Nephron progenitor cell (in vitro differentiated cells): ENCODE measurements at places on chromosomes 2 and 18.
A peak's percentile ranks its signal among the peaks of the same experiment; 100 is the strongest.

GRCh38 chr2:204706939-204707338 is 161.7 kb downstream of the PARD3B start:
- DNase-seq = peak; percentile 5

GRCh38 chr2:128037649-128038048 is 9.8 kb upstream of the SAP130 start:
- no peak for DNase-seq

DNA sequence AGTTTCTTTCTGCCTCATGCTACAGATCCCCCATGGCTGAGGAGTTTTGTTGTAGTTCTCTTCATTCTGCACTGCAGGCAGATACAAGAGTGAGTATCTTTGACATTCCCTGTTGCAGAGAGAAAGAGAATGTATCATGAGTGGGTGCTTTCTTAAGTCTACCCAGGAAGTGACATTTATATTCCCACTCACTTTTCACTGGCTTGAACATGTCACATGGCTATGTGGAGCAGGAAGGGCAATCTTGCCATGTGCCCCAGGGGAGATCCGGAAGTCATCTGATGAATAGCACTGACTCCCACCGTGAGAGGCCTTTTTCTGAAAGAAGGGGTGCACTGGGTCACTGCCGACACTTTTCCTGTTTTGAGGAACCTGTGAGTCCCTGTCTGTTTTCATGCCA is 66.4 kb upstream of the BOD1L2 start:
- DNase-seq = no peak

DNA sequence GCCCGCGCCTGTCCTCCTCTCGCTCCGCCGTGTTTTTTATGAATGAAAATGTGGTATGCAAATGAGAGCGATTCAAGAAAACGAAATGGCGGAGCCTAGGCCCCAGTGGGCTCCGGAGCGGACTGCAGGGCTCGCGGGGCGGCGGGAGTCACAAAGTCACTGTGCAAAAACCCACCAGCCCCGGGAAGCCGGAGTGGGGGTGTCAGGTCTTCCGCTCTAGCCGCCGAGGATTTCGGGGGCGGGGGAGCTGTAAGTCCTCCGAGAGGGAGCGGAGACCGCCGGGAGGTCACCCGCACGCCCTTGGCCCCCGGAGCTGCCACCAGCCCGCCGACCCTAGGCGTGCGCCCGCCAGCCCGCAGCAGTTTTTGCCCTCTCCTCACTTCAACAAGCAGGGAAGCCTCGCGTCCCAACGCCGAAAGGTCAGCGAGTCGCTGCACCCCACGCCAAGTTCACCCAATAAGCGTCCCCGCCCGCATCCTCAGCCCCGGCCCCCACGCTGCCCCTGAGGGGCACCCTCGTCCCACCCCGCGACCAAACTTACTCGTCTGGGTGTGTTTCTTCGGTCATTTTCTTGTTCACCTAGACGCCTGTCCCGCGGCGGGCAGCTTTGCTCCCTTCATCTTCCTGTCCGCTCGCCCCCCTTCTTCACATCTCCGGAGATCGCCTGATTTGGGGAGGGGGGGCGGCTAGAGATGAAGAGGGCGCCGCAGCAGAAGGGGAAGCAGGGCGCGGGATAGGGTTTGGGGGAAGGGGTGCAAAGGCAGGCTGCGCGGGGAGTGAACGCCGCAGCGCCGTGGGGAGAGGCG is 775 bp downstream of the SPRED2 start:
- peak; percentile 59 for DNase-seq

DNA sequence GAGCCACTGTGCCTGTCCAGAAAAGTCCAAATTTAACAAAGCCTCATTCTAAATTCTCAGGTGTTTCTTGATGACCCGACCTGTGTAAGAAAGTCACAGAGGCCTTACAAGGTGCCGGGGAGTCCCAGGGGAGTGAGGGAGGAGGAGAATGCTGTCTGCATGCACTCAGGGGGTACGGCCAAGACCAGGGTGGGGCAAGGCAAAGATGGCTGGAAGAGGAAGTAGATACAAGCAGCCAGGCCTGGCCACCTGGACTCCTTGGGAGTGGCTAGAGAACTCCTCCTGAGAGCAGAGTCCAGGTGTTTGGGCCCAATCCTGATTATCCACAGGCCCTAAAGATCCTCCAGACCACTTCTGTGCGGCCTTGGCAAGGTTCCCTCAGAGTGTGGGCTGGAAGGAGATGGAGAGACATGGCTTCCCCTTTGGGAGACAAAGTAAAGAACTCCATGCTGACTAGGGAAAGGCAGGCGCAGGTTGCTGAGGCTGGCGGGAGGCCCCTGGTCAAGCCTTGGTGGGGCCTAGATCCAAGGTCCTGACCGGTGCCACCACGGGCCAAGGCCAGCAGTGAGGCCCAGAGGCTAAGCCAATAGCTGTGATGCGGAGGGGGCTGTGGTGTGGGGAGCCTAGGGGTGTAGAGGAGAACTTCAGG is 74.7 kb downstream of the COPS8 start:
- DNase-seq = no peak

DNA sequence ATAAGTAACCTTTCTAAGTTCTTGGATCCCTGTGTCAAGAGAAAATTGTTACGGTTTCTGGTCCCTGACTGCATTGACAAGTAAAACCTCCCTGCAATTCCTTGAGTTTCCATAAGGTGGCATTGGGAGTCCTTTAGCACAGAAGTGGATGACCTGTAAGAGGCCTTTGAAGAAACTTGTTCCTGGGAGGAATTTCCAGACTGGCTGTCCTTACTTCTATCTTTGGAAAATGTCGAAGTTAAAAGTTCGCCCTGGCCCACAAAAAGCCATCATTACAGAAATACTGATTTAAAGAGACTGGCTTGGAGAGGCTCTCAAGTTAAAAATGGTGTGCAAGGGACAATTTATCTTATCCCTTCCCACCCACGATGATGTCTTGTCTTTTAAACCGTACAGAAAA is 218.4 kb downstream of the CDH20 start:
- DNase-seq = peak; percentile 39

DNA sequence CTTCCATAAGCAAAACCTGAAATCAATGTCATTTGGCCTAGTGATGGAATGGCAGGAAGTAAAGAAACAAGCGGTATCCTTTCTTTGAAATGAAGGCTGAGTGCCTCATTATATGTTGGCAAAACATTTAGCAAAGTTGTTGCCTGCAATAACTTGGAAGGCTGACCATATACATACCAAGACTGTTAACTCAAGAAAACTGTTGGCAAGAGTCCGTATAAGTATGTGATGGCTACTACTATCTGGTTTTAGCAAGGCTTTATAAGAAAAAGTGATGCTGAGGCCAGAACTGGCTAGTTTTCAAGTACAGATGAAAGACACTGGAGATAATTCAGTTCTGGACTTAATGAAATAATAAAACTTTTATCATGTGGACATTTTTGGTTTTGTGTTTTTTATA is 356.2 kb downstream of the ZNF521 start:
- DNase-seq = no peak

DNA sequence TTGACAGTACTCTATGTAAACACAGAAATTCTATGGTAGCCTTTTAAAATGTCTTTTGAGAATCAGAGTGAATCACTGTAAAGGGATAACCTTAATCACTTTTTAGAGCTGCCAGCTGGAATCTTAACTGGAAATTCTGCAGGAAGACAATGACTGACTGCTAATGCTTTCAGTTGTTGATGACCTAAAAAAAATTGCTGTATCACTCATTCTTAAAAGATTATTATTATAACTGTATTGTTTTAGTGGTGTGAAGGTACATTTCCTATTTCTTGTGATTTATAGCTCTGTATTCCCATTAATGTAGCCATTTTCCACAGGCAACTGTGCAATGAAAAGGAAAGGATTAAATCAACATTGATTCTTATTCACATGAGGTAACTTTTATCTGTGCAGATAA is 260.5 kb downstream of the CALCRL start:
- no peak for DNase-seq

DNA sequence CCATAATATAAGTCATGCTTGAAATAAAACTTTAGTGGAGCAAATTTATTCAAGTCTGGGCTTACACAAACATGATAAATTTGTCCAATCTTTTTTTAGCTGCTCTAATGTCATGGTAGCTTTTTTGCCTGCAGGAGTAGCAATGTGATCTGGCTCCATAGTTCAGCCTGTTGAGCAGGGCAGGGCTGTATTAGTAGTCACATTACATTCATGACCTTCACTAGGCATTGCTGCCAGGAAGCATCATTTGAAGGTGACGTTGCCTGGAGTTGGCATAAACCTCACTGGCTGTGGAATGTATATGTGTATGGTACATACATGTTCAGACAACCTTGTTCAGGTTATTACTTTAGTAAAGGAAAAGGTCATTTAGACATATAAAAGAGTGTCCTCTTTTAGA is 76.6 kb downstream of the CCDC85A start:
- DNase-seq = no peak

GRCh38 chr2:137002896-137003295 is 237.6 kb downstream of the THSD7B start:
- DNase-seq = no peak

DNA sequence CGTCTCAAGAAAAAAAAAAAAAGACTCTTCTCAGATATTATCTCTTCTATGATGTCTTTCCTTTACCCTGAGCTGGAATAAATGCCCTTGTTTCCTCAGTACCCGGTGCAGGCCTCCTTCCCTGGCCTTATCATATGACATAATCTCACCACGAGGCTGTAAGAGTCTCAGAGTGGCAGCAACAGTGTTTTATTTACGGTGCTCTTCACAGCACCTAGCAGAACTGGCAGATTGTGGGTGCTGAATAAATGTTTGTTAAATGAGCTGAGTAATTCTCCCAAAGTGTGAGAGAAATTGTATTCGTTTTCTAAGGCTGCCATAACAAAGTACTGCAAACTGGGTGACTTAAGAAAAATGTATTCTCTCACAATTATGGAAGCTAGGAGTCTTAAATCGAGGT is 82.8 kb upstream of the CD28 start:
- no peak for DNase-seq

DNA sequence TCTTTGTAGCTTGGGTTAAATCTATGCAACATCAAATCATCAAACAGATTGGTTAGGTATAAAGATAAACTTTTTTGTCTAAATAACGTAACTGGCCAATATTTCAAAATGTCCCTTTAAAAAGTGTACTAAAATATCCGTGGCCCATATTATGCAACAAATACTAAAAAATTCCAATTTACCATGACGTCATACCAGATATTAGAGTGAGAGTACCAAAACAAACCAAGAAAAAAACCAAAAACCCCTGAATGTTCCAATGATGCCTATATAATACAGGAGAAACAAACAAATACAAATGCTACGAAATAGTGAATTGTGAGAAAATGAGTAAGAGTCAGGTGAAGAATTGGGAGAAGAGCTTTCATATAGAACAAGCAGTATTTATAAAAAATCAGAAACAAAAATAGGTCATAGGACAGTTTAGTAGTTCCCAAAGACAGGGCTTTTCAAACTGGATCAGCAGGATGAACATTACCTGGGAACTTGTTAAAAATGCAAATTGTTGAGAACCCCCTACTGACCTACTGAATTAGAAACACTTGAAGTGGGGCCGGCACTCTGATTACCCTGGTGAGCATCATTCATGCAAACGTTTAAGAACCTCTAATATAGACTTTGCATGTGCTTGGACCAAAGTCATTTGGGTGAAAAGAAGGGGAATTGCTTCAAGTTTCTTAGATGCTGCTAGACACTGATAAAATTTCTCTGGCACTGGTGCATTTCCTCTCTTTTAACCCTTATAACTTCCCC is 753.7 kb downstream of the DSC3 start:
- DNase-seq = no peak

GRCh38 chr18:74172697-74173433 is 24.5 kb downstream of the TIMM21 start:
- DNase-seq = no peak

GRCh38 chr2:180647621-180648020 is 332.8 kb upstream of the UBE2E3 start:
- no peak for DNase-seq

- no peak for DNase-seq
Measured at GRCh38 chr2:169994752-169995151, 167.5 kb downstream of the UBR3 start.

DNA sequence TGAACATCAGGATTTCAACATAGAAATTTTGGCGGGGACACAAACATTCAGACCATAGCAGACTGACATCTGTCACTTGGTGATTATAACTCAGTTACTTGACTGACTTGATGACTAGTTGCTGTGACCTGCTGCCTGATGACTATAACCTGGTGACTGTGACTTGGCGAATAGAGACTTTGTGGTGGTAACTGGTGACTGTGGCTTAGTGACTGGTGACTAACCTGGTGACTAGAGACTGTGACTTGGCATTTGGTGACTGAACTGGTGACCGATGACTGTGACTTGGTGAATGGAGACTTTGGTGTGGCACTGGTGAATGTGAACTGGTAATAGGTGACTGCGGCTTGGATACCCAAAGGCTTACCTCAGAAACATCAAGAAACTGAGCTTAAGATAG is 563.1 kb upstream of the FAM98A start:
- no peak for DNase-seq

- peak; percentile 44 for DNase-seq
Measured at GRCh38 chr2:240457223-240458043, 22.0 kb downstream of the GPC1 start.

DNA sequence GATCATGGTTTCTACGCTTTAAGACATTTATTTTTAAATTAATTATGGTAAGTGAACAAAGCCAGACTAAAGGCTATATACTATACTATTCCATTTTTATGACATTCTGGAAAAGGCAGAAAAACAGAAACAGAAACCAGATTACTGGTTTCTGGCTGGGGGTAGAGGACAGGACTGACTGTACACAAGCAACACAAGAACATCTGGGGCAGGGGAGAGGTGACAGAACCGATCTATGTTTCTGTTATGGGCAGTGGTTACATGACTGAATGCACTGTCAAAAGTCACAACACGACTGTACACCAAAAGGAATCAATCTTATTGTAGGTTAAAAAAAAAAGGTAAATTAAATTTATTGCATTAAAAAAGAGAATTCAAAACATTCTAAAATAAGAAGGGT is 64.7 kb downstream of the PTPN2 start:
- DNase-seq = no peak

GRCh38 chr18:59719544-59720181 is 22.4 kb upstream of the CCBE1 start:
- DNase-seq = no peak

DNA sequence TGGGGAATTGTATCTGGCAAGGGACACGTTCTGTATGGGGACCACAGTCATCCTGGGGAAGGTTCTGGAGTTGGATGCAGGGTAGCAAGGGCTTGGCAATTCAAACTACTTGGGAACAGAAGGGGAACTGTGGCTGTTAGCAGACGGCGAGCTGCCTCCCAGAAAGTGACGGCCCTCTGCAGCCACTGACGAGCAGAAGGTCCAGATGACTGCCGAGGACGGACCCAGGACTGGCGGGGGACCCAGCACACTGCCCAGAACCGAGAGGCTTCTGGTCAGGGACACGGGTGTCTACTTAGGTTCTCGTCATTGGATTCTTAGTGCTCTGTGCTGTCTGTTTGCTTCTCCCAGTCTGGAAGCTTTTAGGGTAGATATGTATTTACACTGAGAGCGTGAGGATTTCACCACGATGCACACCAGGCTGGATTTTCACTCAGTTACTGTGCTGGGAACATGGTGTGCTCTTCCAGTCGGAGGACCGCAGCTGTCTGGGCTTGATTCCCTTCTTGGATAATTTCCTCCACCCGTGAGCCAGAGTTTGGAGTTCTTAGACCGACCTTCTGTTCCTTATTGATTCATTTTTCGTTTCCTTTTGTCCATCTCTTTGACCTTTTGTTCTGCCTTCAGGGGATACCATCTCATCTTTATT is 13.4 kb downstream of the GPR35 start:
- DNase-seq = no peak
